ENCODE measurements at places on chromosomes 13 and 19. TPM values are rescaled to one million over a fixed set of nuclear protein-coding genes. Genes with fewer than 3 reads are reported as not detected.

Gene CPAMD8
- 0.34 TPM for polyA plus RNA-seq

Gene GGACT
- 1.7 TPM for polyA plus RNA-seq

Gene EXOC3L2
- 0.21 TPM for polyA plus RNA-seq

Gene ANKRD27
- polyA plus RNA-seq: 20.4 TPM

- H3K4me3 ChIP-seq: no peak overlapping the region
- no peaks in the 10 kb centered on the region for H3K36me3 ChIP-seq
- H3K27ac ChIP-seq: no peak overlapping the region
- no peaks in the 10 kb centered on the region for H3K27me3 ChIP-seq
Observed at GRCh38 chr13:37226971-37227370, 121.5 kb upstream of the CSNK1A1L start.

DNA sequence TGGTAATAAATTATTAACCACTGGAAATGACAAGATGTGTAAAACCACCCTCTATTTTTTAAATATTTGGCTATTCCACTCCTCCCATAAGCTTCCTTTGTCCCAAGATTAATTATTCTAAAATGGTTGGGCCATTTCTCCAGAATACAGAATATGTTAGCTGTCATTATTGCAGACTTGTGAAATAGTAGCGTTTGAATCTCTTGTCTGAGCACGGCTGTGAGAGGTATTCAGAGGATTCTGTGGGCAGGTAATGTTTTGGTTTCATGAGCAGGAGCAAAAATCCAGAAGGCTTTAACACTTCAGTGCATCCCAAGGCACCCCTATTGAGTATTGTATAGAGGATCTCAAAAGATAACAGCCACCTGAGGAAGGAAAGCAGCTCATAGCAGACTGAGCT, 256.0 kb downstream of the UQCRFS1 start:
- H3K27ac ChIP-seq: no peak overlapping the region
- DNase-seq: no peak
- H3K36me3 ChIP-seq: no peaks in the 10 kb centered on the region
- H3K27me3 ChIP-seq: no peaks in the 10 kb centered on the region

DNA sequence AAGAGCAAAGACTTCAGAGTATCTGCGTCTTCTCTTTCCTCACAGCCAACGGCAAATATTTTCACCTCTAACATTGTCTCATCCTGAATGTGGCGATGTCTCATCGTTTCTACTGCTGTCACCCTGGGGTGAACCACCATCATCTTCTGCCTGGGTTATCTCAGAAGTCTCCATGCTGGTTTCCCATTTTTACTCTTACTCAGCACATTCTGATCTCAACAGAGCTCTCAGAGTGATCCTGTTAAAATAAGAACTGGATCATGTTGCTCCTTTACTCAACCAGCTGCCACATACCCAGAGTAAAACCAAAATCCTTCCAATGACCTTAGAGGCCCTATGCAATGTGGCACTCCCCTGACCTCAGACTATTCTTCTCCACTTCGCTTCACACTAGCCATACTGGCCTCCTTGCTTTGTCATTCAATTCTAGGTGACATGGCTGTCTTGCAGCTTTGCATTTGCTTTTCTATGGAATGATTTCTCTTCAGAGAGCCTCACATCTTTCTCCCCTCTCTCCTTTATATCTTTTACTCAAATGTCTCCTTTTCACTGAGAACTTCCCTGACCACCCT, 7.8 kb upstream of the OLFM4 start:
- H3K4me1 ChIP-seq: no peaks in the 10 kb centered on the region
- no peaks in the 10 kb centered on the region for H3K36me3 ChIP-seq
- H3K4me3 ChIP-seq: no peak overlapping the region
- no peaks in the 10 kb centered on the region for H3K27me3 ChIP-seq

- no peak overlapping the region for H3K4me3 ChIP-seq
- H3K27me3 ChIP-seq: peaks cover 1% of the 10 kb centered on the region
- H3K36me3 ChIP-seq: no peaks in the 10 kb centered on the region
- no peak overlapping the region for H3K27ac ChIP-seq
- no peak for DNase-seq
Observed at GRCh38 chr13:101098873-101099272, 317.4 kb downstream of the NALCN start.

DNA sequence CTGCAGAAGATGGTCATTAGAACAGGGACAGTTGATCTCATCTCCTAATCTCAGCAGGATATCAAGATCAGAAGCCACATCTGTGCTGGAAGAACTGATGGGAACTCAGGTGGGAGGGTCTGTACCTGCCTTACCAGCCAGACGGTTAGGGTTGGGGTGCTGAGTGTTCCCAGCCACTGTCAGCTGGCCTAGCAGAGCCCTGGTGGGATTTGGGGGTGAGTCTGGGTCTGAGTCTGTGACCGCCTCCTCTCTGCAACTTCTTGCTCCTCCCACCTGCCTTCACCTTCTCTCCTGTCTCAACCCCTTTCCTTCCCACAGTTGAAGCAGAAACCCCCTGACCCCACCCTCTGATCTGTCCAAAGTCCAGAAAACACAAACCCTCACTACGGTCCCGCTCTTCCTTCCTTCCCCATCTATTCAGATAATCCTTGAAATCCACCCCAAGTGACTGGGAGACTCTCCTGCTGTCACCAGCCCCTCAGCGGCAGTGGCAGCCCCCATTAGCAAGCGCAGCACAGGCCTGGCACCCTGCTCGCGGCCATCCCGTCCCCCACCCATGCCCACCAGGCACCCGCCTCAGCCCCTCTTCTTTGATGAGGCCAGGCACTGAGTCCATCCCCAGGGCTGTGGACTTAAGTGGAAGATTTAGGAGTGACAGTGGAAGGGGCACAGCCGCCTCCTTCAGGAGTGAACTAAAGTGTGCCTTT, 91.9 kb upstream of the GPR183 start:
- peaks cover 7% of the 10 kb centered on the region for H3K4me1 ChIP-seq
- H3K27me3 ChIP-seq: no peaks in the 10 kb centered on the region
- H3K27ac ChIP-seq: no peak overlapping the region
- DNase-seq: no peak
- no peak overlapping the region for H3K4me3 ChIP-seq

DNA sequence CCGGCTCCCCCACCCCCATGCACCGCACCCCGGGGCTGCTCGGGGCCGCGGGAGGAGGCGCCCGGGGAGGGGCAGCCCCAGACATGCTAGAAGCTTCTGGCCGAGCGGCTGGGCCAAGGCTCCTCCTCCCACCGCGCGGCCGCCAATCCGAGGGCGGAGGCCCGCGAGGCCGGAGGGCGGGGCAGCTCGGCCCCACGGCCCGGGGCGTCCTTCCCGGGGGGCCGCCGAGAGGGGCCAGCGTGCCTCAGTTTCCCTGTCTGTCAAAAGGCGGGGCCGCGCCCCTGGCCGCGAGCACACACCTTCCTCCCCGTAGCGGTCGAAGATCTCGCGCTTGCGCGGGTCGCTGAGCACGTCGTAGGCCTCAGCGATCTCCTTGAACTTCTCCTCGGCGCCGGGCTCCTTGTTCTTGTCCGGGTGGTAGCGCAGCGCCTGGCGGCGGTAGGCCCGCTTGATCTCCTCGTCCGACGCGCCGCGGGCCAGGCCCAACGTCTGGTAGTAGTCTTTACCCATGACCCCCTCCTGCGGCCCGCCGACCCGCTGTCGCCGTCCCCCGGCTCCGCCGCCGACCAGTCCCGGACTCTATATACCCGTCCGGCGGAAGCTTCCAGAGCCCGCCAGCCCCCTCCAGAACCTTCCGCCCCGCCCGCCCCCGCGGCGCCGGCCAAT, at the start of gene DNAJB1:
TSS of gene DNAJB1 (minus strand) at position 558 of the 666 bp plus-strand sequence. CDS start at position 510, 48 bp downstream.
- no peaks in the 10 kb centered on the region for H3K27me3 ChIP-seq
- H3K36me3 ChIP-seq: peaks cover 26% of the 10 kb centered on the region
- peak within 1 kb of the TSS; percentile 97 for H3K27ac ChIP-seq
- peak; percentile 38 for DNase-seq

GRCh38 chr13:30391956-30392680, 30.2 kb upstream of the UBE2L5 start:
- no peak overlapping the region for H3K4me3 ChIP-seq
- H3K27me3 ChIP-seq: no peaks in the 10 kb centered on the region
- peaks cover 61% of the 10 kb centered on the region for H3K4me1 ChIP-seq
- DNase-seq: no peak

- H3K27ac ChIP-seq: no peak overlapping the region
- H3K27me3 ChIP-seq: no peaks in the 10 kb centered on the region
- DNase-seq: peak; percentile 8
- no peaks in the 10 kb centered on the region for H3K36me3 ChIP-seq
- H3K4me1 ChIP-seq: no peaks in the 10 kb centered on the region
- no peak overlapping the region for H3K4me3 ChIP-seq
Observed at GRCh38 chr13:95485045-95485517, 67.4 kb upstream of the CLDN10 start.

DNA sequence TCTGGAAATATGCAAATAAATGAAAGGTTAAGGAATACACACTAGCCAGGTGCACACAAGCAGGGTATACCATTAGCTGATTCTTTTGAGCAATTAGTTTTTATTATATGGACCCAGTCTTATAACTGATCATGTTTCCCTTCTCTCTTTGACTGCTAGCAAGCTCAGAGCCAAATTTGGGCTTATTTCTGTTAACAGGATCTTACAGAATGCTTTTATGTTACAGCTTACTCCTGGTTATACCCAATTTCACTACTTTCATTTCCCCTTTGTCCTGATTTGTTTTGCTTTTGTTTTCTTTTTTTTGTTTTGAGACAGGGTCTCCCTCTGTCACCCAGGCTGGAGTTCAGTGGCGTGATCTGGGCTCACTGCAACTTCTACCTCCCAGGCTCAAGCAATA, 12.9 kb upstream of the TPT1 start:
- H3K36me3 ChIP-seq: peaks cover 37% of the 10 kb centered on the region
- no peak overlapping the region for H3K4me3 ChIP-seq
- no peaks in the 10 kb centered on the region for H3K4me1 ChIP-seq
- no peak overlapping the region for H3K27ac ChIP-seq

GRCh38 chr13:88377852-88378251, 706.7 kb downstream of the SLITRK5 start:
- H3K36me3 ChIP-seq: no peaks in the 10 kb centered on the region
- no peak overlapping the region for H3K4me3 ChIP-seq
- H3K27me3 ChIP-seq: no peaks in the 10 kb centered on the region
- no peak for DNase-seq
- no peak overlapping the region for H3K27ac ChIP-seq

DNA sequence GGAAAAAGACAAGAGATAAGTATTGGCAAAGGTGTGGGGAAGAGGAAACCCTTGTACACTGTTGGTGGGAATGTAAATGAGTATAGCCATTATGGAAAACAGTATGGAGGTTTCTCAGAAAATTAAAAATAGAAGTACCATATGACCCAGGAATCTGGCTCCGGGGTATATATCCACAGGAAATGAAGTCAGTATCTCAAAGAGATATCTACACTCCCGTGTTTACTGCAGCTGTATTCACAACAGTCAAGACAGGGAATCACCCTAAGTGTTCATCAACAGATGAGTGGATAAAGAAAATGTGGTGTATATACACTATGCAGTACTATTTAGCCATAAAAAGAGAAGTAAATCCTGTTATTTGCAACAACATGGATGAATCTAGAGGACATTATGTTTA, 13.5 kb downstream of the KCTD12 start:
- H3K27ac ChIP-seq: no peak overlapping the region
- H3K27me3 ChIP-seq: peaks cover 12% of the 10 kb centered on the region
- H3K4me3 ChIP-seq: no peak overlapping the region
- DNase-seq: no peak
- no peaks in the 10 kb centered on the region for H3K36me3 ChIP-seq

Data from HepG2 (cell line).